ENCODE measurements at places on chromosomes 13 and 19.

- DNase-seq: no peak
Observed at GRCh38 chr13:50461189-50461588, 382.3 kb downstream of the DLEU7 start.

GRCh38 chr19:844546-844971, 3.8 kb downstream of the PRTN3 start:
- no peak for DNase-seq

GRCh38 chr13:43263047-43263446, 239.7 kb downstream of the DNAJC15 start:
- DNase-seq: no peak

DNA sequence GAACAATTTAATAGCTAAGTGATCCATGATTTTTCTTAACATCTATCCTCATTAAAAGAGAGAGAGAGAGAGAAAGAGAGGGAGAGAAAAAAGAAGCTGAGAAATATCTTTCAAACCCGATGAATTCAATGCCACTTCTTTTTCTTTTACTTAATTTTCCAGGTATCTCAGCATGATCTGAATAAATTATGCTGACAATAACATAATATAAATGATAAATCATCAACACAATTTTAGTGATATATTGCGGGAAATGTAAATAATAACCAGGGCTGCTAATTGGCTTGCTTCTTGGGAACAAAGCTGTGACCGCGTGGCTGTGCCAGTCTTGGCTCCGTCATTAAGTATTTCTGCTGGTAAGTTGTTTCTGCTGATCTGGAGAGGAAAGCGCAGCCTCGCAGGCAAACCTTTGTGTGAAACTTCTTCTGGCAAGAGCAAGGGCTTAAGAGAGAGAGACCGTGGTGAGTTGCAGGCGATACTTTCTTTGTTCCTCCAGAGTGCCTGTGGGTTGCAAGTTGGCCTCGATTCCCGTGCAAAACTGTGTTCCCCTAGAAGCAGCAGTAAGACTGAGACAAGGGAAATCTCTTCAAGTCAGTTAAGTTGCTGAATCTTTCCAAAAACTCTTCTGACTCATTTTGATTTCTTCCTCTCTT, 489.1 kb upstream of the TSHZ3 start:
- DNase-seq: no peak

DNA sequence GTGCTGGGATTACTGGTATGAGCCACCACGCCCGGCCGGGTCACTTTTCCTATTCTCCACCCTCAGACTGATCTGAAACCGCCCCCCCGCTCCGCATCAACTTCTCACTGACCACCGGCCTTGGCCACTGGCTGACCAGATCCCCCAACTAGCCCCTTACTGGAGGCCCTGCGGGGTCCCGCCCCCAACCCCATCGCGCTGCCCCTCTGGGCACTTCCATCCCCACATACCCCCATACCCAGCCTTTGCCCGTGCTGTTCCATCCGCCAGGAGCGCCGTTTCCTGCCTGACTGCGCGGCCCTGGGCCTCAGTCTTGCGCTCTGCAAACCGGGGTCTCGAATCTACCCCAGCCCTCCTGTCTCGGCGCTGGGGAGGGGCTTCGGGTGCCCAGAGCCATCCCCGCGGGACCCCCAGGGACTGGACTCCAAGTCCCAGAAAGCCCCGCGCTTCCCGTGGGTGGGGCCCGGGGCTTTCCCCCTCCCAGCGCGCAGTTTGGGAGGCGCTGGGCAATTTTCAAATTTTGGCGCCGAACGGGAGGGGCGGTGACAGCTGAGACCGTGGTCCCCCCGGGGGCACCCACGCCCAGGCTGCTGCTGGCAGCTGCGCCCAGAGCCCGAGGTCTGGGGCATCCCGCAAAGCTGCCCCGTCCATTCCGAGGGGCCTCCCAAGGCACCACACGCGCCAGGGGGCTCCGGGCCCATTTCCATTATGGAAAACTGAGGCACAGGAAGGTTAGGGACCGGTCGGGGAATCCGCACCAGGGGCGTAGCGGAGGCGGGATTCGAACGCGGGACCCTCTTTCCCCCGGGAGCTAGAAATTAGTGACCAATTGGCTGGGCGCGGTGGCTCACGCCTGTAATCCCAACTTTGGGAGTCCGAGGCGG, 5.2 kb upstream of the LMNB2 start:
- peak; percentile 31 for DNase-seq

GRCh38 chr19:52237771-52238400, 31.5 kb upstream of the ZNF766 start:
- no peak for DNase-seq

DNA sequence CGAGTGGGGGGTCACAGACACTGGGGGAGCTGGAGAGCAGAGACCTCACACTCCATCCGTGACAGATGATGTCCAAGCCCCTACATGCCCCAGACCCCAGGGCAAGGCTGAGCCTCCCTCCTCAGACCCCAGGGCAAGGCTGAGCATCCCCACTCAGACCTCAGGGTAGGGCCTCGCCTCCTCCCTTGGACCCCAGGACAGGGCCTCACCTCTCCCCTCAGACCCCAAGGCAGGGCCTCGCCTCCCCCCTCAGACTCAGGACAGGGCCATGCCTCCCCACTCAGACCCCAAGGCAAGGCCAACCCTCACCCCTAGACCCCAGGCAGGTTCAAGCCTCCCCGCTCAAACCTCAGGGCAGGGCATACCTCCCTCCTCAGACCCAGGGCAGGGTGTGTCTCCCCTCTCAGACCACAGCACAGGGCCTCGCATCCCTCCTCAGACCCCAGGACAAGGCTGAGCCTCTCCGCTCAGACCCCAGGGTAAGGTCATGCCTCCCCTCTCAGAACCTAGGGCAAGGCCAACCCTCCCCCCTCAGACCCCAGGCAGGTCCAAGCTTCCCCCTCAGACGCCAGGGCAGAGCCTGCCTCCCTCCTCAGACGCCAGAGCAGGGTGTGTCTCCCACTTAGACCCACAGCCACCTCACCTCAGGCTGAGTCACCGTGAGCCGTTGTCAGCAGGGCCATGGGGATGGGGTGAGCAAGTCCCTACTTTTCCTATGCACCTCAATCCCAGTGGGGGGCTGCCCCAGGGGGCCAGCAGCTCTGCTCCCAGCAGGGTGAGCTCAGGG, 1.7 kb upstream of the S1PR4 start:
- peak; percentile 32 for DNase-seq

DNA sequence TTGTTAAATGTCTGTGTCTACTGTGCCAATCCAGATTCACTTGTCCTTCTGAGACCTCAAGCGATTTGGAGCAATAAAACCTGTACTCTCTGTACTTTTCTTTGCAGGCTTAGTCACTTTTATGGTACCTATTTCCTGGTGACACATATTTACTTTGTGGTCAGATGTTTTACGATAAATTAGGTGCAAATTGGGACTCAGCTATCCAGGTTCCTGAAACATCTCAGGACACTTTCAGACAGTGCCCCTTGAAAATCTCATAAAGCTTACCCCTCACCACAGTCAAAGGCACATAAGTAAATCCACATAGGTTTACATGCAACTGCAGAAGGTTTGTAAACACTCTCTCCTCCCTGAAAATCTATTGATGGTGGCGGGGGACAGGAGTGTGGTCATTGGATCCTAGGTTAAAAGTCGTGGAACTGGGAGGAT, 438.8 kb downstream of the EFNB2 start:
- DNase-seq: no peak

GRCh38 chr13:98520674-98521449, 56.0 kb downstream of the STK24 start:
- DNase-seq: no peak

DNA sequence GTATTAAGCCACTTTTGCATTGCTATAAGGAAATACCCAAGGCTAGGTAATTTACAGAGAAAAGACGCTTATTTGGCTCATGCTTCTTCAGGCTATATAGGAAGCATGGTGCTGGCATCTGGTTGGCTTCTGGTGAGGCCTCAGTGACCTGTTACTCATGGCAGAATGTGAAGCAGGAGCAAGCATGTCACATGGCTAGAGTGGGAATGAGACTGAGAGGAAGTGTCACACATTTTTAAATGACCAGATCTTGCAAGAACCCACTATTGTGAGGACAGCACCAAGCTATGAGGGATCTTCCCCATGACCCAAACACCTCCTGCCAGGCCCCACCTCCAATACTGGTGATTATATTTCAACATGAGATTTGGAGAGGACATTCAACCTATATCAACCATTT, 25.7 kb upstream of the IGFL4 start:
- DNase-seq: no peak

DNA sequence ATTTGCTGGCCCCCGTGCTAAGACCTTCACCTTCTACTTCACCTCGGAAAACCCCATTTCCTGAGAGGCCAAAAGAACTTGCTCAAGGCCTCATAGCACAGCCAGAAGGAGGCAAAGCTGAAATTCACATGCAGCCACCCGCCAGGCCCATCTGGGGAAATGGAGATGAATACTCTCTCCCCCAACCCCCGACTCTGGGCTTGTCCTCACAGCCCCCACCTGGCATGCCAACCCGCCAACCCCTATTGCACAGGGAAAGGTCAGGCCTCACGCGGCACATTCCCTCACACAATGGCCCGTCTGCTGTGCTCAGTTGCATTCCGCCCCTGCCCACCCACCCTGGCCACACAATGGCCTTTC, 3.2 kb downstream of the PRX start:
- DNase-seq: no peak

GRCh38 chr19:23983406-23983805, 68.7 kb downstream of the ZNF726 start:
- DNase-seq: no peak

GRCh38 chr13:36717017-36717416, 43.2 kb downstream of the SERTM1 start:
- no peak for DNase-seq

GRCh38 chr19:33647146-33647545, 25.4 kb downstream of the CHST8 start:
- no peak for DNase-seq

- DNase-seq: no peak
Observed at GRCh38 chr13:91588541-91588940, 190.1 kb downstream of the GPC5 start.

DNA sequence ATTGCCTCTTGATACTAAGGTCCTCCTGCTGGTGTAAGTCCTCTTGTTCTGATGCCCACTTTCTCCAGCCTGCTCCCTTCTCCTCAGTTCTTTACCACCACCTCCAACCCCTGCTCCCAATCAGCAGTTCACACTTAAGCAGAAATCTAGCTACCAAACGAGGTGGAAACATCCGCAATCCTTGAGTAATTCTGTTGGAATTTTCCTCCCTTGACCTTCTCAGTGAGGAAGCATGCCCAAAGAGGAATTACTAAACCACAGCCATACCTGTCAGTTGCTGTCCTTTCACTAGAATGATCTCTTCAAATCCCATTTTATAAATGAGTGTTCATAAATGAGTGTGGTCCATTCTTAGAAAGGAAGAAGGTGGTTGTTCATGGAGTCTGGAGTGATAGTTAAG, 289.9 kb downstream of the DACH1 start:
- no peak for DNase-seq
